CD4-positive, alpha-beta T cell treated with Interleukin-15 for 1 hour (primary cell): ENCODE measurements at places on chromosomes 1 and 21.

DNA sequence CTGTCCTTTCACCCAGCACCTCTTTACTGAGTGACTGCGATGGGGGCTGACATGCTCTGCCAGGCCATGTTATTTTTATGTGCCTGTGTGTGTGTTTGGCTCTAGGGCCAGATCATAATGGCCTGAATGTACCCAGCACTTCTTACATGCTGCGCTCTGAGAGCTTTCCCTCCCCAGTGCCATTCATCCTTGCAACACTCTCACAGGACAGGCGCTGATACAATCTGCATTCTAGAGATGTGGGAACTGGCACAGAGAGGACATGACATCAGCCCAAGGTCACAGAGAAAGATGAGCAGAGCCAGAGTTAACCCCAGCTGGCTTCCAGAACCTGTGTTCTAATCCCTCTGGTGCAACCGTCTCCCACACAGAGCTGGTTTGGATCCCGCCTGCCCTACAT lies 54.5 kb downstream of the ARHGEF10L start:
- no peak for DNase-seq

GRCh38 chr21:39612233-39613040 lies at the start of gene B3GALT5:
TSS of gene B3GALT5 (plus strand) at chr21:39612940. CDS start at chr21:39660560, 47,620 bp downstream.
- DNase-seq = no peak

- no peak for DNase-seq
These were observed 263.6 kb upstream of the USP24 start for GRCh38 chr1:55478742-55479141.

DNA sequence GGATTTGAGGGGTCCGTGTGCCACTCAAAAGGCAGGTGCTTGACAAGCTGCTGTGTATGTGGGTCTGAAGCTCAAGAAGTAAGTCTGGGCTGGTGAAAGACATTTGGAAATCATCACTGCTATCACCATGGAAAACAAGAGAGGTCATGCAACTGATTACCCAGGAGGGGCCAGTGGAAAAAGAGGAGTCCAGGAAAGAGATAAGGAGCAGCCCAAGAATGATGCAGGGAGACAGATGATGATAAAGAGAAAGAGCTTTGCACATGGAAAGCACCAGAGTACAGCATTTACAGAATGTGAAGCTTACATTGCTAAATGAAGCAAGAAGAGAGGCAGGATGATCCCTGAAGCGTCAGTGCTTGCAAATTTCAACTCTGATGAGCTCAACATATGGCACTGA lies 203.2 kb downstream of the SETD4 start:
- DNase-seq = no peak

- DNase-seq = no peak
These were observed 103.6 kb upstream of the GCLM start for GRCh38 chr1:94012708-94013366.
